AG09319 (cell line): ENCODE measurements at places on chromosomes 3 and 15.

DNA sequence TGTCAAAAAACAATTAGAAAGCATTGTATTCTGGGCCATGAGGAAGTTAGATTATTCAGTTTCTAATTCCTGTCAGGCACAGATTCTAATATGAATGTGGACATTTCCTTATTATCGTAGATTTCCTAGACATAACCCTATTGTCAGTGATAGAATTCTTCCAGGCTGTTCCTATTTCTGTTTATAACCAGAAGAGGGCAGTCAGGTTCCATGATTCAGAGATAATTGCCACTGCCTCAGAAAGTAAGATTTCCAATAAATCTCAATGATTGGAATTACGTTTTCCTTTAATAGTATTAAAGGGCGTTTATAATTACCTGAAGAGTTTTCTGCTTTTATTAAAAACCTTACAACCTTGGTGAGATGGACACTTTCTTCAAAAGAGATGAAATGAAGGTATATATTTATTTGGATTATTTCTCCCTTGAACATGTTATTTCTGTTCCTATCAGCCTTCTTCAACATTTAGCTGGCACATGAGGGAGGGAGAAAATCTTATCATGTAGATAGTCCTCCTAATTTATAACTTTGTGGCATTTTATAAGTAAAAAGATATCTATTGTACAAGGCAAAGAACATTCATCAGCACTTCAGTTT is 439.2 kb downstream of the MCTP2 start:
- DNase-seq = peak; percentile 8

GRCh38 chr3:151880416-151880690 is 6.9 kb downstream of the SUCNR1 start:
- DNase-seq = no peak

DNA sequence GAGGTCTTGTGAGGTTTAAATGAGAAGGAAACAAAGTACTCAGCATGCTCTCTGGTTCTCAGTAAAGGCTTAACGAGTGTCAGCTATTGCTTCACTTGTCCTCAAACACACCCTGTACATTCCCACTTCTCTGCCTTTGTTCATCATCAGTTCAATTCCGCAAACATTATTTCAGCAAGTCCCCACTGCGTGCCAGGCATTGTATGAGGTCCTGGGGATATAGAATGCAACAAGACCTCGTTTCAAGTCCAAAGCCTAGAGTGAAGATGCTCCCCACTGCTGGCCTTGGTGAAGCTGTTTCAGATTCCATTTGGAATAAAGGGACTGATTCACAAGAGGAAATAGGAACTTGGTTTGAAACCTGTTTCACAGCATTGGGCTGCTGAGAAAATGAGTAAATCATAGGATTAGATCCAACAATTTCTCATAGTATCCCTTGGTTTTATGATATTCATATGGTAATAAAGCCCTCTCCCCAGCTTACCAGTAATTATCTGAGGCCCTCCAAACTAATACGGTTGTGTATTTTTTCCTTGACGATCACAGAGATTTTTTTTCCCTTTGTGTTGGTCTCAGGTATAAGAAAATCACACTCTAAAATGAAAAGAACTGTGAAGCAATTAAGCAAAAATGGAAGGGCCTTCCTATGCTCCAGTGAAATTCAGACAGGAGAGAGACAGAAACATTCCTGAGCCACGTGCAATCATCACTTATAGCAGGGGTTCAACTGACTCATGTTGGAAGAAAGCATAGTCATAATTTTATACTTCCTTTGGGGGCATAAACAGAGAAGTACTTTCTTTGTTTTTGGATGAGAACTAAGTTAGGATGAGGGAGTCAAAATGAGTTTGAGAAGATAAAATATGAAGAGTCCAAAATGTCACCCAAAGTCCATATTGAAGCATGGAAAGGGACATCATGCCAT is 258.6 kb downstream of the RORA start:
- no peak for DNase-seq

DNA sequence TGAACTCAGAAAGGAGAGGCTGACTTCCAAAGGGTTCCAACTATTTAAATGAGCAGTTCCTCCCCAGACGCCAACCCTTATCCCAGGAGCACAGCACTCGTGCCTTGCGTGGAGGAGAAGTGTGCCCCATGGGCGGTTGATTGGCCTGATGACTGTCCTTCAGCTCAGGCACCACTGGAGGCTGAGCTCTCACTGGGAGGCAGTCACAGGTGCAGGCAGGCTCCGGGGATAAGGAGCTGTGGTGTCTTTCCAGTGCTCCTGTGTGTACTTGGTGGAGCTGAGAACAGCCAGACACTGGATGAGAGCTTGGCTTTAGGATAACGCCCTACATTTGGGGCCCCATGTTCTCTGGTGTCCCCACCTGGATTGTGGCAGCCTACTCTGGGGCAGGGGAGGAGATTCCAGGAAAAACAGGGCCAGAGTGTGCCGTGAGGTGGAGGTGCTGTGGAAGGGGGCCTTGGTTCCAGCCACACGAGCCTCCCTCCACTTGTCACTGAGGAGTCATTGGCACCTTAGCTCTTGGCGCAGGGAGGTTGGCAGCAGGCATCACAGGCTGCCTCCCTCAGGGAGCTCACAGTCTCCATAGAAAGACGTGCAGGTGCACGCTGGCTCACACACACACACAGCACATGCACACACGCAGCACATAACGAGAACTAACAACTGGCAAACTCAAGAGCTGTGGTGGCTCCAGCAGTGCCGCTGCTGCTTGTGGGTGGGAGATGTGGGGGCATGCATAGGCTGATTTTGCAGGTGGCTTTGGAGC is 22.7 kb upstream of the EPHB3 start:
- DNase-seq = no peak

DNA sequence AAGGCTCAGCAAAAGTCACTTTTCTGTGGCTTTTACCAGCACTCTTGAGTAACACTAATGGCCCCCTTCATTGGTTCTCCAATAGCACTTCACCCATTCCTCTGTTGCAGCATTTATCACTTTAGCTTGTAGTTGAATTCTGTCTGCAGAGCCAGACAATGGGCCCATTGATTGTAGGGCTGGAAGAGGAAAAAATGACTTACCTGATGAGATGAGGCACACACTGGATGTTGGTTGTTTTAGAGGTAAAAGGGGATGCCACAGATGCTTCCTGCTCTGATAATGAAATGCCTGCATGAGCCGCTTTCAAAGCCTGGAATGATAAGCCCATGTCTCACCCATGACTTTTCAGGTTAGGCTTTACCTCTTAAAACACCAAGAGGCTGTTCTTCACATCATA is 64.3 kb downstream of the PLAAT1 start:
- no peak for DNase-seq

DNA sequence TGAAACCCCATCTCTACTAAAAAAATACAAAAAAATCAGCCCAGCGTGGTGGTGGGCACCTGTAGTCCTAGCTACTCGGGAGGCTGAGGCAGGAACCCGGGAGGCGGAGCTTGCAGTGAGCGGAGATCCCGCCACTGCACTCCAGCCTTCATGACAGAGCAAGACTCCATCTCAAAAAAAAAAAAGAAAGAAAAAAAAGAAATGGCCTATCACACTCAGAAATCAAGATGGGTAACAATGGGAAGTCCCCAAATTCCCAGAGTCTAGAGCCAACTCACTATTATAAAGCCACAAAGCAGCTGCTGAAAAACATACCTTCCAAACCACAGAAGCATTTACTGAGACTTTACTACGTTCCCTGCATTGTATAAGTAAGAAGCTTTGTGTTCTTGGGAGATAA is 7.5 kb downstream of the HDGFL3 start:
- DNase-seq = no peak

- DNase-seq = no peak
Observed at GRCh38 chr3:55789516-55789915, 302.4 kb upstream of the WNT5A start.

DNA sequence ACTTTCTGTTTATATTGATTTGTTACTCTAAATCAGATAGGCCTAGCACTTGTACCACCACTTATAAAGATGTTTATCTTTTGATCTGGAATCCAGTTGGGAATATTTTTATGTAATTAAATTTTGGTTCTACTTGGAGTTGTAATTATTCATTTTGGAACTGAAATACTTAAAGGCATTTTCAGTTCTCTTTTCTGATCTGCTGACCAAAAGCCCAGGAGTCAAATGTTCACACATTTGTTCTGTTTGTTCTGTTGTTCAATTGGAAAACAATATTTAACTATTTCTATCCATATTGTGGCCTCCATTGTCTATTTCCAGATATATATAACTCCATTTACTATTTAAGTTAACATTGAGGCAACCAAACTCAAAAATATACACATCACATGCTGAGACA is 912.4 kb upstream of the EPHA6 start:
- DNase-seq = no peak

GRCh38 chr3:62546266-62546665 is 172.9 kb upstream of the FEZF2 start:
- DNase-seq = no peak
